AG04450 (cell line): ENCODE measurements at places on chromosomes 3 and 15.

DNA sequence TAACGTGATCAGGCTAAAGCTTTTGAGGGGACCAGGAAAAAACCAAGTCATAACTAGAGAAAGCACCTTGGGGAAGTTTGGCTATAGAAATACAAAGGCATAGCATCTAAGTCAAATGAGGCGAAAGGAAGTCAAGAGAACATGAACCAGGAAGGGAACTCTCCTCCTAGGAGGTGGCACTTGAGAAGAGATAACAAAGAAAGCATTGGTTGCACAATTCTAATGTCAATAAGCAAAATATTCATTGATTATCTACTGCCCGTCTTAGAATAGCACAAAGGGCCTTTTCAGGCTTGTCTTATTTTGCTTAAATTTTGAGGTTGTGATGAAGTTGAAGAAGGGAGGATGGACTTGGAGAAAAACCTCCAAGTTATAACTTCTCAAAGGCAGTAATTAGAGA is 73.4 kb downstream of the ALCAM start:
- no peak for DNase-seq

DNA sequence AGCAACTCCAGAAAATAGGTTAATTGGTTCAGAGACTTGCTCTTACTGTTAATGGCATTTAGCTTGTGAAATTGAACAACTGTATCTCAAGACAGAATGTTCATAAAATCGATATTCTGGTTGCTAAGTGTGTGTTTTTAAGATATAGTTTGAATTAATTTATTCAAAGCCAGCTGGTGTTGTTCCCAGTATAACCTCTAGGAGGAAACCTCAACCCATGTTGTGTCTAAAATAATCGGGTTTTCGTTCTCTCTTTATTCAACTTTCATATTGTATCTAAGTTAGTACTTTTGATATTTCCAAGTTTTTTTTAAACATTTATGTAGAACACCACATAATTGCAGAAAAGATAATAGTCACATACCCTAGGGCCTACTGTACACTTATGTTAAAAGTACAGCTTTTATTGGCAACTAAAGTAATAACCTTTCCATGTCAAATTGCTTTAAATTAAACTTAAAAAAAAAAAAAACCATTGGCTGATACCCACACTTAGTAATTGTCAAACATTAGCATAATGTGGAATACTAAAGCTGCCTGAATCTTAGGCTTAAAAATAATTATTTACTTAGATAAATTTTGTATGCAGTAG is 90.9 kb downstream of the SAMMSON start:
- no peak for DNase-seq

DNA sequence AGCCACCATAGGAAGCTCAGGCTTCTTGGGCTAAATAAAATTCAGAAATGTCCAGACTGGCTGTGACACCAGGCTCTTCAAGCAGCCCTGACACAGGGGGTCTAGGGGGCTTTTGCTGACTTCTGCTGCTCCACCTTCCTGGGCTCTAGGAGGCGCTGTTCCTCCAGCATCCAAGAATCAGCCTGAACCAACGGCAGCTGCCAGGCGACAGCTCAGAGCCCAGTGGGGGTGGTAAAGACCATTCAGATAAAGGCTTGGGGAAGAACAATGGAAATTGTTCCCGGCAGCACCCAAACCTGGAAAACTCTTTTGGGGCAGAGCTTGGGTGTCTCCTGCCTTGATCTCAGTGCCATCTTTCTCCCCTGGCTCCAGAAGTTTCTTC is 21.6 kb upstream of the PSTPIP1 start:
- DNase-seq, result no peak

DNA sequence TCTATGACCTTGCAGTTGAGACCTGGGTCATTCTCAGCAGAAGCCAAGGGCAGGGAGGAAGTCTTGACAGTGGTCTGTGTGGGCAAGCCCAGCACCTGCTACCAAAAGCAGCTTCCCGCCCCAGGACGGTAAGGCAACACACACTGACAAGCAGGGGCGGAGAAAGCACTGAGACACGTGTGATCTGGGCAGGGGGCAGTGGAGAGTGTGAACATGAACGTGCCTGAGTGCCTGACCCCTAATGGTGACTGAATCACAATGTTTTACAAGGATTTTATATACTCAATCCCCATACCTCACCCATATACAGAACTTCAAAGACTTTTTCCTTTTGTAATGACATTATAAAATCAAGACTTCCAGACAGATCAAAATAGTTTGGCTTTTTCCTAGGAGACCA is 35.2 kb downstream of the ANP32A start:
- no peak for DNase-seq

- DNase-seq, result no peak
Observed at GRCh38 chr3:22322861-22323260, 571.9 kb upstream of the ZNF385D start.

DNA sequence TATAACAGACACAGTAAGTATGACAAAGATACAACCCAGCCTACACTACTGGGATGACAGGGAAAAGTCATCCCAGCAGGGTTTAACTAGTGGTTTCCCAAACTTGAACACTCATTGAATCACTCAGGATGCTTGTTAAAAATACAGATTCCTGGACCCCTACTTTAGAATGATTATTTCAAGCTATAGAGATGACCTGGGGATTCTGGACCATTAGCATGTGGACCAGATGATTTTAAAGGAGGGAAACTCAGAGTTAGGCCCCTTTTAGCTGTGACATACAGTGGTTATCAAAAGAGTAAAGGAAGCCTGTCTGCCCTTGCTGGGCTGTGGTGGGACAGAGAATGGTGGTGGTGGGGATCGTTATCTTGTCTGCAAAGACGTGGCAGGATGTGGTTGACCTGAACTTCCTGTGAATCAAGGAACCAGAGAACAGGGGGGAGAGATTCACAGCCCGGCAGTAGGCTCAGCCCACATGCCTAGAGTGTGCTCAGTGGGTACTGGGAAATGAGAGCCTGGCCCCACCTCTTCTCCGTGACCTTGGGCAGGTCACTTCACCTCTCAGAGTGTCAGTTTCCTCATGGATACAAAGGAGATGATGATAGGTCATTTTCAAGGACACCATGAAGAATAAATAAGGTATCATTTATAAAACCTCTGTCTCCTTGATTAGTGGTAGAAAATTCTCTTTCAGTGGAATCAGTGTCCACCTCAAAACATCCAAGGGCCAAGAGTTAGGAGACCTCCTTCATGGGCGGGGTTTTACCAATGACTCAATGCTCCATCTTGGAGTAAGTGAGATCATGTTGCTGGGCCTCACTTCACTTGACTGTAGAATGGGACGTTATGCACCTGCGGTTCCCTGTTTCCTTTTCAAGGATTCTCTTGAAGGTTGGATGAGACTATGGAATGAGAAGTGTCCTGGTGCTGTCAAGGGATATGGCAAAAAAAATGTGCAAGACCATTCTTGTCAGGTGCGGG is 306.5 kb downstream of the RPLP1 start:
- DNase-seq, result no peak
